A172 (cell line): ENCODE measurements at places on chromosomes 1 and 21.

DNA sequence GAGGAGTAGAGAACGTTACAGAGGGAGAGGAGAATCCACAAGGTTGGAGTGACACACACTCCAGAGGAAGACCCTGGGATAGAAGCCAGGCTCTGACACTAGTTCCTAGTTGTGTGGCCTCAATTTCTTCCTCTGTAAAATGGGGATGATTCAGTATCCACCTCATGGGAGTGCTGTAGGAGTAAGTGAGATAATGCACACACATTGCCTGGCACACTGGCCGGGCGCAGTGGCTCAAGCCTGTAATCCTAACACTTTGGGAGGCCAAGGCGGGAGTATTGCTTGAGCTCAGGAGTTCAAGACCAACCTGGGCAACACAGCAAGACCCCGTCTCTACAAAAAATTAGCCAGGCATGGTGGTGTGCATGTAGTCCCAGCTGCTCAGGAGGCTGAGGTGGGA is 8.9 kb downstream of the KIF17 start:
- no peak for DNase-seq

GRCh38 chr1:44543786-44544185 is 130.5 kb downstream of the TMEM53 start:
- DNase-seq: no peak

DNA sequence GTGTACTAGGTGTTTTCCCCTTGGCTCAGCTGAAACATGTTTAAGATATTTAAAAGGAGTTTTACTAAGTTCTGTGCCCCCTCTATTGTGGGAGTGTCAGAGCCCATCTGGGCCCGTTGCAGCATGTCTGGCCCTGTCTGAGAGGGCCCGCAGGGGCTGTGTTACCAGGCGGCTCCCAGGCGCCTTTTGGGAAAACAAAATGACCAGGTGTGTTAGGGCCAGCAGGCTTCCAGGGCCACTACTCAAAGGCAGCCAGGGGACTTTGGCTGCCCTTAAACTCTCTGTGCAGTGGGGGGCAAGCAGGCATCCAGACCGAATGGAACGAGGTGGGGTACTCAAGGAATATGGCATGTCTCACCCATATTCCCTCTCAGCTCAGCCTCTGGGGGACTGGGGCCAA is 111.7 kb downstream of the KCNN3 start:
- DNase-seq: no peak

- no peak for DNase-seq
These were observed 383.7 kb upstream of the CAMK1G start for GRCh38 chr1:209199822-209200221.

GRCh38 chr1:231206856-231207255 is 34.2 kb upstream of the GNPAT start:
- no peak for DNase-seq

DNA sequence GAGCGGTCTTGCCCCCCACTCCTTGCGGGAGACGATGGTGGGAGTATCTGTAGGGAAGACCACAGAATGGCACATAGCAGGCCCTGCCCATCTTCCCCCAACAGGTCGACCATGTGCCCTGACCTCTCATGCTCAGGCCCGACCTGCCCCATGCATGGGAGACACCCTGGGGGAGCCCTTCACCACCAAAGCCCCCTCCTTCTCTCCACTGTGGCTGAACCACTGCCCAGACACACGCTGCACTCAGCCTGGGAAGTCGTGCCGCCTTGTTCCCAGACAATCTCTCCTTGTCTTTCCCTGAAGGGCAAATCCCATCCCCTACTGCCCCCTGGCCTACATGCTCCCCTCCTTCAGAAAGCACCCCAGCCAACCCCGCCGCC is 5.5 kb downstream of the PGLYRP3 start:
- DNase-seq: no peak

GRCh38 chr1:42085596-42085995 is 67.6 kb upstream of the GUCA2B start:
- DNase-seq: peak; percentile 2

- DNase-seq: peak; percentile 69
These were observed 2.7 kb upstream of the KCNJ9 start for GRCh38 chr1:160078512-160079195.

GRCh38 chr1:27855085-27855484 is 17.3 kb upstream of the THEMIS2 start:
- no peak for DNase-seq

GRCh38 chr1:106022312-106022902 is 1034.1 kb upstream of the PRMT6 start:
- DNase-seq: no peak

DNA sequence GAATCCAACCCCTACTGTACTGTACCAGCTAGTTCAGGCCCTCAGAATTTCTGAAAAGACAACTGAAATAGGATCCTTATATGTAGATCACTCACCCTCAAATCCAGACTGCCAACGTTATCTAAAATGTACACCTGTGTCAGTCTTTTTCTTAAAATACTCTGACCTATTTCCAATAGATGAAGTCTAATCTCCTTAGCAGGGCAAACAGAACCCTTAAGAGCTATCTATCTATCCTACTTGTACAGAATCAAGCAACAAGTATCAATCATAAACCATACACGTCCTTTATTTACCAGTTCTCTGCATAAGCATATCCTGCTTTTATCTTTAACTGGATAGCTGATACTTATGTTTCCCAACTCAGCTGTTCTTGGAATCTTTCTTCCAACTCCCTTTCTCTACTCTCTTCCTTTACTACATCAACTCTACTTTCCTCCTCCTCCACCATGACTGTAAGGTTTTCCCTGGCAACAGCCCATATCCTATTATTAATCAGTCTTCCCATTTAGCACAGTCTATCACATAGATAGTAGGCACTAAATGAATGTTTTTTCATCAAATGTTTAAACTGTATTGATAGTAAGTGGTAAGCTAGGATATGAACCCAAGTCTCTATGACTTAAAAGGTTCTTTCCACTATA is 2.8 kb downstream of the LRIF1 start:
- DNase-seq: no peak

DNA sequence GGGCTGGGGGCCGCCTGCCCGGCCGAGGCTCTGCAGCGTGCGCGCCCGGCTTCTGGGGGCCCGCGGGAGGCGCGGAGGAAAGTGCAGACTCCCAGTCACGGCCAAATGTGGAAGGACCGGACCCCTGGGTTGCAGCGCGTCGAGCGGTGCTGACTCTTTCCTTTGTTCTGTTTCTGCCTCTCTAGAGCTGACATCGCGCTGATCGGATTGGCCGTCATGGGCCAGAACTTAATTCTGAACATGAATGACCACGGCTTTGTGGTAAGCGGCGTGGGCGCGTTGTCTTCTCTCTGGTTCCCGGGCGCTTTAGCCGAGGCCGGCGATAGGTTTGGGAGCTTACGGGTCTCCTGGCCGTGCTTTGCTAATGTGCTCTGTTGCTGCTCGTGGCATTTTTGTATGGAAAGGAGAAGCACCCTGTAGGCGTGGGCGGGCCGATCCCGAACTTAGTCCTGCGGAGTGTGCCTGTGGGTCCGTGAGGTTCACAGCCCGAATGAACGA is 629 bp downstream of the PGD start:
- DNase-seq: no peak

DNA sequence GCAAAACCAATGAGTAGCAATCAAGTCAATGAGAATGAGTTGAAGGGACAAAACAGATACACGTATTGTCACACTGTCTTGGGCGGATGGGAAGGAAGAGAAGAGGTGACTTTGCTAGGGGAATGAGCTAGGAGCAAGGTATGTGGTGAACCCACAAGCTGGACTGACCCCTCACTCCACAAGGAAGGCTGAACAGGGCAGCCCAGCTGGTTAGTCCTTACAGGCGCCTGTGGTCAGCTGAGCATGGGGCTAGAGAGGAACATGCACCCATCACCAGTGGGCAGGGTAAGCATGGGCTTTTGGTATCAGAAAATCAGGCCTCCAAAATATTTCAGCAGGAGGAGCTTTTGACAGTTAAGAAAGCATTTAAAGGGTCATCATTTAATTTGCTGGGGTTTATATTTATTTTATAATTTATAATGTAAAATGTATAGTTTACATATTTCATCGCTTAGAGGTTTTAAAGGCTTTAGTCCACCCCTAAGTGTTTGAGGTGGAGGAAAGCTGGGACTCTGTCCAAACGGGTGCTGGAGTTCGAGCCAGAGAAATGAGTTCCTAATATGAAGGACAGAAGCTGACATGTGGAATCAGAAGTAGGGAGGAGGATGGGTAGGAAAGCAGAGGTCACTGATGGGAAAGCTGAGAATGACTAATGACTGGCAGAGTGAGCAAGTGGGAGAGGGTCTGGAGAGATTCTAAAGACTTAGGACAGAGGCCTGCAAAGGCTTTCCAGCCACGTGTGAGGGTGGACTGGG is 22.0 kb upstream of the ACBD6 start:
- DNase-seq: no peak

- DNase-seq: no peak
These were observed 17.9 kb upstream of the PLEKHG5 start for GRCh38 chr1:6509220-6509918.

- peak; percentile 10 for DNase-seq
These were observed 1.1 kb upstream of the YBX1 start for GRCh38 chr1:42680921-42681683.

- DNase-seq: peak; percentile 10
These were observed 1.0 kb downstream of the CDKN2C start for GRCh38 chr1:50970931-50971582.

DNA sequence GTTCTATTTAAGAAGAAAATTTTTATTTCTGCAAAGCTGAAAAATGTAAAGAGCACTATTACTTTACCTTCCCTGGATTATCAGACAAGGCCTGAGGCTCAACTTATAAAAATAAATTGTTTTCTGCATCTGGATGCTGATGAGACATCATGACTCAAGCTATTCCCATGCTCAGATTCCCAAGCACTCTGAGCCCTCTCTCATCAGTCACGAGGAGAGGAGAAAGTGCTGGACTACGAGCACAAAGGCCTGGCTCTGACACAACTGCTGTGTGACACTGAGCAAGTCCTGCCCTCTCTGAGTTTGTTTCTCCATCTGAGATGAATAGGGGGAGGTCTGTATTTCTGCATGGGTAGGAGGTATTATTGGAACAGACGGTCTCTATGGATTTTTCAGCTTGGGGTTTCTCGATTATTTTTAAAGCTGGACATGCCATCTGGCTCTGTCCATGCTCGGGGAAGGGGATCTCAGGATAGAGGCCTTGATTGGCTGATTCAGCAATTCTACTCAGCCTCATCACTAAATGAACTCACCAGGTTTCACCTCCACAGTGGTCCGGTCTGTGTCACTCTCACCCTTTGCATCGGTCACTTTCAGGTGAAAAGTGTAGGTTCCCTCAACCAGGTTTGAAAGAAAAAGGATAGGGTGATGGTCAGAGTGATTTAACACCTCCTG is 107.7 kb downstream of the KIAA0319L start:
- DNase-seq: peak; percentile 74

DNA sequence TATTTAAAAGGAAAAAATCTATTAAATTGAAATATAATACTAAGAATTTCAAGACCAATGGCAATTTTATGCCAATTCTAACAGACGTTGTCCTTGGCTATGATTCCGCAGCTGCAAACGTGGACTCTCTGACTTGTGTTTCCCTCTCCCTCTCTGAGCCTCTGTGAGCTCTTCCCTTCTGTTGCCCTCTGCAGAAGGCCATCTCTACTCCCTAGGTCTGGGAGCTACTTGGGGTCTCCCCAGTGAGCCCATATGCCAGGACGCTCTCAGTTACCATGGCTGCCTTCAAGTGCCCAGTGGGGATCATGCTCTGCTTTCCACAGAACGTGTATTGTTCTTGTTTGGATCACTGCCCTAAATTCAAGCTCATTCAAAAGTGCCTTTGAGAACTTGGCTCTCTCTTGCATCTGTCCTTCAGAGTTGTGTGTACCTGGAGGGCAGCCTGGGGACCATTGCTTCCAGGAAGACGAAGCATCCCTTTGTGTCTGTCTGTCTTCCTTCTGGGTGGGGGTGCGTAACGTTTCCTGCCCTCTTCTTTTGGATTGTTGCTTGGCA is 97.5 kb upstream of the TSPAN2 start:
- no peak for DNase-seq

- no peak for DNase-seq
These were observed 3.5 kb downstream of the GNAT2 start for GRCh38 chr1:109615879-109616278.

- no peak for DNase-seq
These were observed 32.0 kb upstream of the EPHA8 start for GRCh38 chr1:22531251-22531650.

DNA sequence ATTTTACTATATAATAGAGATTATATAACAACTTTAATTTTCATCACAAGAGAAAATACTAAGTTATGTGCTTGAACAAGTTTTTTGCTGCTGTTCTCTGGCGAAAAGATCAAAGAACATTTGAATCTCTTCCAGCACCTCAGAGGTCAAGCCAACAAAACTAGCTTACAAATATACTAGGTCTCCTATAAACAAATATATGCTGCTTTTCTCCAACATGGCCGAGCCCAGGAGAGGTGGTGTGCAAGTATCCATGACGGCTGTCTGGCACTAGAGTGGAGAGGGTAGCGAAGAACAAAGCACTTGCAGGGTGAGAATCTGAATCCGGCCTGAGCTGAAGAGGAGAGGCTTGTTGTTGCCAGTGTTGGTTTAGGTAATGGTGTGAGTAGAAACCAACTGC is 7.5 kb upstream of the FMO3 start:
- no peak for DNase-seq

DNA sequence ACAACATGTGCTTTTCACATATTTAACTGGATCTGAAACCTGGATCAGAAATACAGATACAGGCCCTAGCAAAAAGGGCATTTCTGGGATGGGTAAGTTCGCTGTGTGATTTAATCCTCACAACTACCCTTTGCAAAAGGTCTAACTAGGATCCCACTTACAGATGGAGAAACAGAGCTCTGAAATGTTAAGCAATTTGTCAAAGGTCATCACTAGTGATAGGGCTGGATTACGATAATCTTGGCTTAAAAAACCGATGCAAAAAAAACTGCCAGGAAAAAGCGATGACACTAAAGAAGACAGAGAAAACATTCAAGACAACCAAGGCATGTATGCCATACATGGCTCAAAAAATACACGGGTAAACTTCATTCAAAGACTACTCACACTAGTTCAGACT is 29.9 kb downstream of the AHCTF1 start:
- no peak for DNase-seq
